Dermis microvascular lymphatic vessel endothelial cell (primary cell): ENCODE measurements at places on chromosomes 2 and 18. TPM values are rescaled to one million over a fixed set of nuclear protein-coding genes. Genes with fewer than 3 reads are reported as not detected.
A peak's percentile ranks its signal among the peaks of the same experiment; 100 is the strongest.

GRCh38 chr2:60522462-60522861, 31.0 kb downstream of the BCL11A start:
- no peak for DNase-seq

DNA sequence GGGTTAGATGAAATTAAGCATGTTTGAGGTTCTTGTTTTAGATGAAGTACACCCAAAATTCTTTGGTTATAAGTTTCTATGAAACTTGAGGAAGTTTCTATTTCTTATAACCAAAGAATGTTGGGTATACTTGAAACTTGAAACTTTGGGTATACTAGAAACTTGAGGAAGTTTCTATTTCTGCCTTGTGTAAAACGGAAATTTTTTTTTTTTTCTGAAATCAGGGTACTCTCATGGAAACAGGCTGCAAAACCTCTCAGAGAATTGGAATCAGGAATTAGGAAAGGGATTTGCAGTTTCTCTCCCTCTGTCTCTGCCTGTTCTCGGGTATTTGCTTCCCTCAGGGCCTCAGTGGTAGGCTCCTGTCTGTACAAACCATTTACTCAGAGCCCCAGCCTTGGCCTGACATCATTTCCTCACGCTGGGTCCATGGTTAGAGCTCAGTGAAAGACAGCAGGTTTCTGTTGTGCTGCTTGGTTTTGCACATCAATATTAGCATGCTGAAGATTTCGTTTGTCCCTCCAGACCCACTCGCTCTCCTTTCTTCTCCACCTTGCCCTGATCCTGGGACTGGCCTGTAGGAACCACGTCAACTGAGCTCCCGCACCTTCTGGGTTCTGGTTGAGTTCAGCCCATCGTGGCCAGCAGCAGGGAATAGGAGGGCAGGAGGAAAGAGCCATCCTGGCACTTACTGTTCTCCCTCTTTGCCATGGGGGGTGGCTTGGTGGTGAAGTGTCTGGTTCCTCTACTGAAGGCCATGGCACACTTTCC, 106.4 kb downstream of the POLR1A start:
- no peak for DNase-seq

GRCh38 chr2:31329081-31329625, 85.4 kb downstream of the XDH start:
- no peak for DNase-seq

GRCh38 chr2:151927501-151928221, 99.4 kb upstream of the ARL5A start:
- no peak for DNase-seq

GRCh38 chr2:212995920-212996319, 155.5 kb downstream of the IKZF2 start:
- DNase-seq: no peak

- peak; percentile 84 for DNase-seq
Observed at GRCh38 chr2:231781798-231782726, 980 bp upstream of the PDE6D start.

- no peak for DNase-seq
Observed at GRCh38 chr2:118417406-118418120, 329.3 kb downstream of the INSIG2 start.

DNA sequence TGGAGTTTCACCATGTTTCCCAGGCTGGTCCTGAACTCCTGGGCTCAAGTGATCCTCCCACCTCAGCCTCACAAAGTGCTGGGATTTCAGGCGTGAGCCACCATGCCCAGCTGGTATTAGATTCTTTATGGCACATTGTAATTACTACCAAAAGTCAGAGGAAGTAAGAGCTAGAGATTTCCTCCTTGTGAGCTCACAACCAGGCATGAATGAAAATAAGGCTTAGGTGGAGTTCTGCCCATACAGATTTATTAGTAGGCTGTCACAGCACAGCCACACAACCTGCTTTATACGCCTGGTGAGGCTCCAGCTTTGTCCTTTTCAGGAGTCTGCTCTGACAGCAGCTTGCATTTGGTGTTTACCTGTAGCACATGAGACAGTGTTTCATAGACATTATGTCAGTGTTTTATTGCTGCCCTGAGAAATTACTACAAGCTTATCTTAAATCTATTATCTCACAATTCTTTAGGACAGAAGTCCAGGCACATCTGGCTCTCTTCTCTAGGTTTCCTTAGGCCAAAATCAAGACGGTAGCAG, 156.6 kb downstream of the TANC1 start:
- DNase-seq: no peak

DNA sequence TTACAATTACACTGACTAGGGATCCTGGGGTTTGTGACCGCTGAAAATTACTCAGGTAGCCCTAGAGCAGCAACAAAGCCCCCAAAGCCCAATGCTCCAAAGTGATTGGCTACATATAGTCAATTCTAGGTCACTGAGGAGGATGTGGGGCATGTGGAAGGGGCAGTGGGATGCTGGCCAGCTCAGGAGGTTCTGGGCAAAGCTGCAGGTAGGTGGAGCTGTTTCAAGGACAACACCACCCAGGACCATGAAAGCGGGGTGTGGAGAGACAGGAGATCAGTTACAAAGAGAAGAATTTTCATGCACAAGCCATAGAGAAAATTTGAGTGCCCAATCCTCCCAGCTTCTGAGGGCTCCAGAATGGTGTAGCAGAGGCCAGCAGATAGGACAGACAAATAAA, 75.0 kb upstream of the CCDC85A start:
- DNase-seq: no peak

DNA sequence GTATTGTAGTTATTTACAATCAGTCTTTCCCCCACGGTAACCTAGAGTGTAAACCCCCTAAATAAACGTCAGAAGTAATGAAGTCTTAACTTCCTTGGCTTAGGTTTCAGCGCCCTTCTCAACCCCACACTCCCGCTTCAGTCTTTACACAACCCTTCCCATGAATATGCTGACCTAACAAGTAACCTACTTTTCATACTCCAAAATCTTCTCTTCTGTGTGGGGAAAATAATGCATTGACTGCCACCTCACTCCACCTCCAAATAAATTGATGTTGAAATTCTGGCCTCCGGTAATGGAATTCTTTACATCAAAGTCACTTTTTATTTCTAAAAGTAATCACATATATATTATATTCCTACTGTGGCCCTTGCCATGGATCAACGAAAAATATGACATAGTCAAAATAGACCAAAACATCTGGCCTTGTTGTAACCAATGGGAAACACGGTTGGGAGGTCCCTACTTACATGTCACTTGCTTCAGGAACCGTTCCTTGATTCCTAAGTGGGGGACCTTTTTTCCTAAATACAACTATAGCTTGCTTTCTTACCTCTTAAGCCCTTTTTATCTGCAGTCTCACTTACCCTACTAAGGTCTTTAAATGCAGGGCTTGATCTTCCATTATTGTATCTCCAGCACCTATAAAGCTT, 961 bp downstream of the GEN1 start:
- peak; percentile 31 for DNase-seq

GRCh38 chr2:223976635-223977226, 19.5 kb downstream of the MRPL44 start:
- DNase-seq: peak; percentile 83

DNA sequence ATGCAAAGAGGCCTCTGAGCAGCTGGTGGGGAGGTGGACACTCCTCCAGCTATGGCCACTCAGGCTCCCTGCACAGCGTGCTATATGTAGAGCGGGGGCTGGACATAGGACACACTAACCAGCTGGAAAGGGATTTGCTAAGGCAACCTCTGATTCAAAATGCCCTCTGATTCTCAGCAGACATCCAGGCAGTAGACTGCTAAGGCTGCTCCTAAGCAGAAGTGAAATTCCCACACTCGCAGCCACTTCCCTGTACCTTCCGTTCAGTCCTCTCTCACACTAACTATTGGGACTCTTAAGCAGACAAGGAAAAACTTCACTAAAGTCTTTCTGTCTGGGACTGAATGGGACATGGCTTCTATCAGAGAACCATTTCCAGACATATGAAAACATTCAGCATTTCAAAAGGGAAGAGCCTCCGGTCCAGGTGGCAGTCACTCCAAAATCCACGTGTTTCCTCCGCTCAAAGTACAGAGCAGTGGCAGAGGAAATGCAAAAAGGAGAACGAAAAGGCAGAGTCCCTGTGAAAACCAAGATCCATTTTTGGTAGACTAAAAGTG, 265.8 kb downstream of the TTC32 start:
- no peak for DNase-seq

DNA sequence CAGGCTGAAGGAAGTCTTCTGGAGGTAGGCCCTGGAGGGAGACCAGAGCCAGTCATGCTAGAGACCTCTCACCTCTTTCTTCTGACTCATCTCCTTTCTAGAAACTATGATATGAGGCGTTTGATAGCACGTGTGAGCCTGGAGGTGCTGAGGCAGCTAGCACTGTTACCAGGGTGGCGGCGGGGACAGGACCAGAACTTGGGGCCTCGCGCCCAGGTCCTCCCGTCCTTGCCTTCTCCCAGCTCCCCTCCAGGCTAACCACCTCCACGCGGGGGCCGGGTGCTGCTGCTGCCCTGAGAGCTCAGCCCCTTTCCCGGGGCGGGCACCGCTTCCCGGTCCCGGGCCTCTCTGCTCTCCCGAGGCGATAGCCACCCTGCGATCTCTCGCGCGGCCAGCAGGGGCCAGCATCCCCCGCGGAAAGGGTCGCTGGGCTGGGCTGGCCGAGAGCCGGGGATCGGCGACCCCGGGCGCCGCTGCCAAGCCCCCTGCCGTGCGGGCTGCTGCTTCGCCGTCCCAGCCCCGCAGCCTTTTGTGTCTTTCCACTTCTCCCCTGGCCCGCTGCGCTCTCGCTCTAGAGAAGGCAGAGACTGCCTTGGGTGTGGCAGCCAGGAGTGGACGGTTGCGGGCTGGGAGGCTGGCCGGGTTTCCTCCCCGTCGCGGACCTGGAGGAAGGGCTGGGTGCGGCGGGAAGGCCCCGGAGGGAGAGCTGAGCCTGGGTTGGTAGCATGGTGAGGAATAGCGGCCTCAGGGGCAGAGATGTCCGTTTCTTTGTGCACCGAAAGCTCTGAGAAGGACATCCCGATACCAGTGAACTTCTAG, 49.1 kb downstream of the TMEM17 start:
- peak; percentile 15 for DNase-seq

- DNase-seq: no peak
Observed at GRCh38 chr2:78870343-78870967, 155.0 kb upstream of the REG3G start.

The SCLY gene
- 12.1 and 16.0 TPM in 2 replicates for total RNA-seq

The HRH4 gene
- not detected in 2 replicates for total RNA-seq

The GAL3ST2 gene
- not detected in 2 replicates for total RNA-seq

The RAPH1 gene
- total RNA-seq: 26.0 and 35.3 TPM in 2 replicates

The CNRIP1 gene
- 31.2 and 44.9 TPM in 2 replicates for total RNA-seq

The MYO3B gene
- total RNA-seq: under 0.01 TPM in 1 of 2 replicates, not detected in the other

The TMEM237 gene
- 18.9 and 23.6 TPM in 2 replicates for total RNA-seq

The NMUR1 gene
- not detected in 2 replicates for total RNA-seq

The CHAC2 gene
- total RNA-seq: 4.4 and 6.4 TPM in 2 replicates

The RND3 gene
- 19.9 and 25.5 TPM in 2 replicates for total RNA-seq

The GLB1L gene
- total RNA-seq: 4.7 and 5.6 TPM in 2 replicates
